ENCODE measurements at places on chromosomes 4 and X.

DNA sequence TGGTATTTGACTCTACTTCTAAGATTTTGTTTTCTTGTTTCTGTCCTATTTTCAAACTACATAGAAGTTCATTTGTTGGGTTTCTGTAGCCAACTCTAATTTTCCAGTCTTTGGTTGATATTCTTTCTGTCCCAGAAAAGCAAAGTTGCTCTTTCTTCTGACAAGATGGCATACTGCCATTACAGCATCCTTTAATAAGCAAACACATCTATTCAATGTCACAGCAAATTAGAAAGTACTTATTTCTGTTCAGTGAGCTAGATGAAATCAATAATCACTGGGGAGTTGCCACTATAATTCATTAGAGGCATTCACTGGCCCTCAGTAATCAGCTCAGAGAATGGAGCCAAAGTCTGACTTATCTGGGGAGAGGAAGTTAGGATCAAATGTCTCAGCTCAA, 1258.0 kb upstream of the IGFBP7 start:
- DNase-seq, result no peak

DNA sequence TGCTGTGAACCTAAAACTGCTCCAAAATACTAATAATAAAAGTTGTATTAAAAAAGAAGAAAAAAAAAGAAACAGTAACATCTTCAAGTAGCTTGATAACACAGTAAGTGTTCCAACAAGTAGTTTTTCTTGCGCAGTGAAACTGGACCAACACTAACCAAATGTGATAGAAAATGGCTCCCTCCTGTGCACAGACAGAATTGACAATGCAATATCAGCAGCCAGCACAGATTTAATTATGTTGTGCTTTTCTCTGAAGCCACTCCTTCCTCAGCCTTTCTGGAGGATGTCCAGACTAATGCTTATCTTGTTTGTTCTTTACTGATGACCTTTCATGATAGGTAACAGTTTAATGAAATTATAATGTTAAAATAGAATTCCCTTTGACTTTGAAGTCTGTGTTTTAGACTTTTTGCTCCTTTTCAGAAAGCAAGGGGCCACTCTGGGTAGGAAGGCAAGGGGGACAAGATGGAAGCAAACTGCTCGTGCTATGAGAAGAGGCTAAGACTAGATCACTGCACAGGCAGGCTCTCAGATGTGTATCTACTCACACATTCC, 147.1 kb upstream of the RPL34 start:
- DNase-seq, result no peak

- DNase-seq, result no peak
Measured at GRCh38 chr4:33104273-33104672, 2384.1 kb downstream of the PCDH7 start.

DNA sequence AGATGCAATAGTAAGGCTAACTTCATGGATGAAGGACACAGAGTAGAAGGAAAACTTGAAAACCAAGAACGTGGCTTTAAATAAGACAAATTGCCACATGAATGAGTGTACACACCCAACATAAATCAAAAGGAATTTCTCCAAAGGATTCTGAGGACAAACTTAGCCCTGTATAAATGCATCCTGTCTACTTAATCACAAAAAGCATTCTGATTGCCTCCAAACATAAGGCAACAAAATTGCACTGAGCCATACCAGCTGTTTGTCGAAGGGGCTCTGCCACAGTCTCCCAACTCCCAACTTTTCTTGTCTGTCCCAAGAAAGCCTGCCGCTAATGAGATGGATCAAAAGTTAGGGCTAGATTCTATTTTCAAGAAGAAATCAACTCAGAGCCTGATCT, 194.3 kb downstream of the SOWAHB start:
- DNase-seq, result no peak

- no peak for DNase-seq
Measured at GRCh38 chr4:40140196-40140595, 56.6 kb upstream of the RHOH start.

DNA sequence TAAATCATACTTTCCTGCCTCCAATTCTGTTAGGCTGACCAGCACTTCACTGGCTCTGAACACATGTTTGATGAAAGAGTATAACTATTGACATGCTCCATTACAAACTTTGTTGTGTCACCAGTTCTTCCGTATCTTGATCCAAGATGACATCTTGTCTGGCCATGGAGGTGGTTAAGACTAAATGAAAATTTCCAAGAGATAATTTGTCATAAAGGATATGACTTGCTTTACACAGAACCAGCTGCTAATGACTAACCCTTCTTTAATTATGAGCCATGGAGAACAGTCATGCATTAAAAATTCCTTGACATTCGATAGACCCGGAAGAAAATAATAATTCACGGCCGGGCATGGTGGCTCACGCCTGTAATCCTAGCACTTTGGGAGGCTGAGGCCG, 17.7 kb upstream of the N4BP2 start:
- DNase-seq, result no peak

DNA sequence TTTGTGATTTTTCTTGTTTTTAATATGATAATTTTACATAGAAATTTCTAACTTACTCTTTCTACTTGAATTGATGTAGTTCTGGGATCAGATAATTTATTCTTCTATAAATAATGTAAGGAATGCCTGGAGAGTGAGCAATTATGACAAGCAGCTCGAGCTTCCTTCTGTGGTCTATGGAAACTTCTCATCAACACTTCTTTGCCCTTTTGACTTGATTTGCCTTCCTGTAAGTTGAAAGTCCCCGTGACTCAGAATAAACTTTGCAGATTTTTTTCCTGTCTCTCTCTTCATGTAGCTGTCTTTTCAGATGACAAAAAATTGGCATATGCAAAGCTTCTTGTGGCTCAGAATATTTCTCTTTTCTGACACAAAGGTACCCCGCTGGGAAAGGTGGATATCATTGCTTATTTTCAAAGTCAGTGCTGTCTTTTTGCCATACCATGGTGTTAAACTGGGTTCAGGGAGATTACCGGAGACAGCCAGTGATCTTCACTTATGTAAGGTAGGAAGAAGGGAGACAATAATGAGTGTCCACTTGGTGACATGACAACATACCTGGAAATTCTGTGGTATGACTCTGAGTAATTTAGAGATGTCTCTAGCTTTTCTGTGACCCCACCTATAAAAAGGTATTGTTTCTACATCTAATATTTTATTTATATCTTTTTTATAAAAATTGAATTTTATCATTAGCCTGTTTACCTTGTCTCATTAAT, 278.6 kb upstream of the GNPDA2 start:
- DNase-seq, result no peak

- no peak for DNase-seq
Measured at GRCh38 chr4:56703378-56703777, 22.3 kb upstream of the HOPX start.

DNA sequence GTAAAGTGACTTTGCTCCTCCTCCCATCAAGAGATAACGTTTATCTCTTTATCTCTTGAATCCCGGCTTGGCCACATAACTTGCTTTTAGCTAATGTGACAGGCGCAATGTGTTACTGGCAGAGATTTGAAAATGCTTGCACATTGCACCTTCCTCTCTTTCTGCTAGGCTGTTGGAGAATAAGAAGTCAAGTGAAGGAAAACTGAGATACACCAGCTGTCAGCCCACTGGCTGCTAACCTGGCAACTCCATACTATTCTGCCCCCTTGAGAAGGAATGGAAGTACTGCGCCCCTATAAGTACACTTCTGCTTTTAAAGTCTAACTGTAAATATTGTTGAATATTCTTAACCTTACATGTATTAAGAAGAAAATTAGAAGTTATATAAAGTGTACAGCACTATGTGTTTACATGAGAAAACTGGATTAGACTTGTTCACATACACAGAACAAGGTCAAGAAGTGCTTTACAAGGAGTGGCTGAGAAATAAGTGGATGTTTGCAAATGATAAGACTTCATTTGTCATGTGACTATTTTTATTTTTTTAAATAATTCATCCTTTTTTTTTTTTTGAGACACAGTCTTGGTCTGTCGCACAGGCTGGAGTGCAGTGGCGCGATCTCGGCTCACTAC, 424.5 kb upstream of the CTSO start:
- DNase-seq, result no peak

DNA sequence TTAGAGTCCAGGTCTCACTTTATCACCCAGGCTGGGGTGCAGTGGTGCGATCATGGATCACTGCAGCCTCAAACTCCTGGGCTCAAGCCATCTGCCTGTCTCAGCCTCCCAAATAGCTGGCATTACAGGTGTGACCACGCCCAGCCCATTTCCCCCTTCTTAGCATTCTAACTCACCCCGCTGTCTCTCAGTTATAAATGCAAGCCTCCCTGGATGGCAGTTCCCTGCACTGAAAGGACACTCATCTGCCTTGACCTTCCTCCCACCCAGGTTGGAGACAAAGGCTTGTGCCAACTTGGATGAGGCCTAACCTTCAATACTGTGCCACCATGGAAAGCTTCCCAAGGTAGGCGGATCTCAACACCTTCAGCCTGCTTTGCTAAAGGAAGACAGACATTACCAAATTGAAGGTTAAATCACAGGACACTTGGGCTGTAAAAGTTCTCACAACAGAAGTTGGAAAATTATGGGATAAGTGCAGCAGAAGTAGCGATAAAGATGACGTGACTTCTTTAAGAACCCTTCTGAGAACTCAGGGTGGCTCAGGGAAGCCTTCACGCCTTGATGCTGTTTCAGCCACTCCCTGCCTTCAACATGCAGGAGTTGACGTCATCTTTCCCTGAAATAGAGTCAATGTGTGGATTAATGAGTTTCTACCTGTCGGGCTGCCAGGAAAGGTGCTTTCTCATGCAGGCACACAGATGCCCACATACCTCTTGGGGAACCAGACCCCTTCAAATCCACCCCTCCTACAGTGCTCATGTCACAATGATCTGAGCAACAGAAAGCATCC, 10.6 kb upstream of the GPM6B start:
- DNase-seq, result no peak

- no peak for DNase-seq
Measured at GRCh38 chrX:116379854-116380253, 56.6 kb upstream of the SLC6A14 start.

DNA sequence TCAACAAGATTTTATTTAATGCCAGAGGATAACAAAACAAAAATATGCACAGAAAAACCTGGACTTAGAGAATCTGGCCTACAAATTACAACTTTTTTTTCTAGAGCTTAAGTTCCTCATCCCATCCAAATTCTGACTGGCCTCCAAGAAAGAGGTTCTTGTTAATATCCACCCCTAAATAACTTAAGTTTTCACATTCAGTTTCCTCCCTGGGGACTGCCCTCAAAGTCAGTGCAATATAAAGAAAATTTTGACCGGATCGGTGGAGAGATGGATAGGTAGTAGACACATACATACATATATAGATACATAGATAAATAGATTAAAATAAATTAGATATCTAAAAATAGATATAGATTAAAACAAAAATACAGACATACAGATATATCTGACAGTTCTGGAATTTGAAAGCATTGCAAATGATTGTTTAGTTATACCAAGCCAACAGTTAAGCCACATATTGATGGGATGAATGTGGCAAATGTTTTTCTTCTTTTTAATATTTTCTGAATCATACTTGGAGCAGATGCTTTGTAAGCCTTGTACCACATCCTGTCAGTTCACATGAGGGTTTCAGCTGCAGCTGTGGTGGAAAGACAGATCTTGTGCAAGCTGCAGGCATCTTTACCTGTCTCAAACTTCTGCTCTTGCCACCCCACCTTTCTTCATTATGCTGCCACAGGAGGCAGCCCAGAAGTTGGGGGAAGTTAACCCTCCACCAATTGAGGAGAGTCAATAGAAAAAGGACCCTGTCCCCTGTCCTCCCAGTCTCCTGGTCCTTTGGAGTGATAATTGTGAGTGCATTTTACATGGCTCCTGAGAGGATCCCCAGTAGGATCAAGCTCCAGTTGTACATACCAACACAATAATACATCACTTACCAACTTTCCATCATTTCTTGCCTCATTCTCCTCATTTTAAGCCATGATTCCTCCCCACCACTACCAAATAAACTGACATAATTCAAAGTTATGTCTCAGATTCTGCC, 58.5 kb upstream of the PRDM8 start:
- DNase-seq, result no peak

GRCh38 chr4:39713691-39714090, 15.8 kb downstream of the UBE2K start:
- no peak for DNase-seq

DNA sequence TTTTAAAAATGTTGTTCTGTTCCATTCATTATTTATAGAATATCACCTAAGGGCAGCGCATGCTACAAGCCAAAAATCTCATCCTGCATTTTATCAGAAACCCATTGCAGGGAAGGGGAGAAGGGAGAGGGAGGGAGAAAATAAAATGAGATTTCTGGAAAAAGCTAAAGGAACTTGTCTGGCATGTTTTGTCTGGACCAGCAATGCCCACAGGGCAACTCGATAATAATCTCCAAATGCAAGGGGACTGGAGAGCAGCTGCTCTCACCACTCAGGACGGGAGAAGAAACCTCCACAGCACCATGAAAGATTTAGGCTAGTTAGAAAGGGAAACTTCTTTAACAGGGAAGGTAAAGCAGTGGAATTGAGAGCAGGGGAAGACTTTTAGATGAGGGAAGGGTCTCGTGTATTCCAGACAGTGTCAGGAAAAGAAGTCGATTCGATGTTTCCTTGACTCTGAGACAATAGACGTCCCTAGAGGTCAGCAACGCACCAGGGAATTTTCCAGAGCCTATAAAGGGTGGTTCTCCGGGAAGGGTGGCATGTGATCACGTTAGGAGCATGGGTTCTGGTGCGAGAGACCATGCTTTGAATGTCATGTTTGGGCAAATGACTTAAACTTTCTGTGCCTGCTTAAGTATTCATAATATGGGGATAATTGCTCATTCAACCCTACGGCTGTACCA, 132.2 kb upstream of the NDP start:
- DNase-seq, result no peak

DNA sequence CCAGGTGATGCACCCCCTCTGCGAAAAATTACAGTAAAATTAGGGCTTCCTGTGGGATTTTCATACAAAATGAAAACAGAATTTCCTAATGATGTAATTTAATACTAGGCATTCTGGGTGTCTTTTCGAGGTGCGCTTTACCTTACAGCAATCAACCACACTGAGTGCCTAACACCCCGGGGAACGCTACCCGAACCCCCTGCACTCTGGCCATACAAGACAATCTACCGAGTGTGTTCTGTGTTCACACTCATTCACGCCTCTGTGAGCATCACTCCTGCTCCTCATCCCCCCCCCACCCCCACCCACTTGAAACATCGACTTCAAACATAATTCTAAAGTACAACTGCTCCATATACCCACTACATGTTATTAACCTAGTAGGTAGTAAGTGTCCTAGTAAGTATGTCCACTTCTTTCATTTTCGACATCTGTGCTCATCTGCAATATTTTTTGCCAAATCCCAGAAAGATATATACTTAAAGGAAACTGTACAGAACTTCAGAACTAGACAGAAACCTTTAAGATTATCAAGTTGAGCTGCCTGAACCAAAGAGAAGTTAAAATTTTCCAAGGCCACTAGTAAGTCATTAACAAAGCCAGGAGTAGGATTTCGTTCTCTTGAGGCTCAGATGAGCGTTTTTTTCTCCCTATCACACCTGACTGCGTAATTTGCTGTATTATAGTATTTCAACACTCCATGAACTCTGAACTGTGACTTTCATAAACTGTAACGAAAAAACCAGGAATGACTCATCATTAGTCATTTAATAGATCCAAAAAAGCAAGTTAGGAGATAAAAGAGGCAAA, 80.0 kb downstream of the FAT1 start:
- DNase-seq, result peak; percentile 25
